ENCODE measurements at places on chromosomes 5 and 9.

- no peak for DNase-seq
These were observed 28.5 kb downstream of the NFX1 start for GRCh38 chr9:33318781-33319180.

DNA sequence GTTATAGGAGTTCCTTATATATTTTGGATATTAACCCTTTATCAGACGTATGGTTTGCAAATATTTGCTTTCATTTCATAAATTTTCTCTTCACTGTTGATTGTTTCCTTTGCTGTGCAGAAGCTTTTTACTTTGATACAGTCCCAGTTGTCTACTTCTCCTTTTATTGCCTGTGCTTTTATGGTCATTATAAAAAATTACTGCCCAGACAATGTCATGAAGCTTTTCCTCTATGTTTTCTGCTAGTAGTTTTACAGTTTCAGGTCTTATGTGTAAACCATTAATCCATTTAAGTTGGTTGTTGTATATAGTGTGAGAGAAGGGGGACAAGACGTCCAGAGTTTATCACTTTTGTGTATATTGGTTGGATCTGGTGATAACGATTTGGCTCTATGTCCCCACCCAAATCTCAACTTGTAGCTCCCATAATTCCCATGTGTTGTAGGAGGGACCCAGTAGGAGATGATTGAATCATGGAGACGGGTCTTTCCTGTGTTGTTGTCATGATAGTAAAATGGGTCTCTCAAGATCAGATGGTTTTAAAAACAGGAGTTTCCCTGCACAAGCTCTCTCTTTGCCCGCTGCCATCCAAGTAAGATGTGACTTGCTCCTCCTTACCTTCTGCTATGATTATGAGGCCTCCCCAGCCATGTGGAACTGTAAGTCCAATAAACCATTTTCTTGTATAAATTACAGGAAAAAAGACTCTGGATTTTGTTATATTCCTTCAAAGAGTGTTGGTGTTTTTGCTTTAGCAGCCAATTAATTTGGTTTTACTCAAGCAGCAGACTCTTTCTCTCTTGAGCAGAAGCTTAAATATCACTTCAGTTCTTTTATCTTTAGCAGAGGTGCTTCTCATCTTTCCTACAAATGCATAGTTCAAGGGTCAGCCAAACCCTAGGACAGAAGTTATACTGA is 13.7 kb downstream of the F2R start:
- no peak for DNase-seq

DNA sequence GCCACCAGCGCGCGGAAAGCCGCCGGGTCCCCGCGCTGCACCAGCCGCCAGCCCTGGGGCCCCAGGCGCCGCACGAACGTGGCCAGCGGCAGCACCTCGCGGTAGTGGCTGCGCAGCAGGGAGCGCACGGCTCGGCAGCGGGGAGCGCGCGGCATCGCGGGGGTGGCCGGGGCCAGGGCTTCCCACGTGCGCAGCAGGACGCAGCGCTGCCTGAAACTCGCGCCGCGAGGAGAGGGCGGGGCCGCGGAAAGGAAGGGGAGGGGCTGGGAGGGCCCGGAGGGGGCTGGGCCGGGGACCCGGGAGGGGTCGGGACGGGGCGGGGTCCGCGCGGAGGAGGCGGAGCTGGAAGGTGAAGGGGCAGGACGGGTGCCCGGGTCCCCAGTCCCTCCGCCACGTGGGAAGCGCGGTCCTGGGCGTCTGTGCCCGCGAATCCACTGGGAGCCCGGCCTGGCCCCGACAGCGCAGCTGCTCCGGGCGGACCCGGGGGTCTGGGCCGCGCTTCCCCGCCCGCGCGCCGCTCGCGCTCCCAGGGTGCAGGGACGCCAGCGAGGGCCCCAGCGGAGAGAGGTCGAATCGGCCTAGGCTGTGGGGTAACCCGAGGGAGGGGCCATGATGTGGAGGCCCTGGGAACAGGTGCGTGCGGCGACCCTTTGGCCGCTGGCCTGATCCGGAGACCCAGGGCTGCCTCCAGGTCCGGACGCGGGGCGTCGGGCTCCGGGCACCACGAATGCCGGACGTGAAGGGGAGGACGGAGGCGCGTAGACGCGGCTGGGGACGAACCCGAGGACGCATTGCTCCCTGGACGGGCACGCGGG is at the start of gene TERT:
TERT (minus strand) TSS at position 234 of the 815 bp plus-strand sequence; CDS start at position 155, 79 bp downstream.
- peak; percentile 54 for DNase-seq

- no peak for DNase-seq
These were observed 115.5 kb downstream of the COL23A1 start for GRCh38 chr5:178474562-178475184.

DNA sequence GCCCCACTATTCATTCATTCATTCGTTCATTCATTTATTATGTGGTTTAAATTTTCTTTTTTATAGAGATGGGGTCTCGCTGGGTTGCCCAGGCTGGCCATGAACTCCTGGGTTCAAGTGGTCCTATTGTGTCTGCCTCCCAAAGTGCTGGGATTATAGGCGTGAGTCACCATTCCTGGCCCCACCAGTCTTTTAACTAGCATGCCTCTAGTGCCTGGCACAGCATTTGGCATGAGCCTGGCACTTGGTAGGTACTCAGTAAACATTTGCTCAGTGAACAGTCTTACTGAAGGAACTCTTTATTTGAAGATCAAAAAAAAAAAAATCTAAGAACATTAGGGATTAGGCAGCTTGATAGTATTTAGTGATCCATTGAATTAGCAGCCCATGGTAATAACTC is 98.1 kb downstream of the KDM4C start:
- DNase-seq: no peak

DNA sequence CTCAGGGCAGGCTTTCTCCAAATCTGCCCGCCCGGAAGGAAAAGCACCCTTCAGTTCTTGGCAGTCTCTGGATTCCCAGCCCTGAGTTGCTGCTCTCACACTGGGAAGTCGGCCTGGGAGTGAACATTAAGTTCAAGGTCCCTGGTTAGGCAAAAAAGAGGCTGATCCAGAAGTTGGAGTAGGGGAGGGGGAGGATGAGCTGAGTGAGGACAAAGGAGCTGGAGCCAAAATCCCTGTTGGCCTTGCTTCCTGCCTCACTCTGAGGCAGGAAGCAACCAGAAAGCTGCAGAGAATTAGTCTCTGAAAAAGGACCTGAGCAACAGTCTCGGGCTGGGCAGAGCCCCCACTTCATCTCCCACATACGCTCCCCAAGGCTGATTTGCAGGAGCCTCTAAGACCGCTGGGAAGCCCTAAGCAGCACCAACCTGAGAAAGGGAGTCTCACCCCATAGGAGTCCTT is 15.0 kb upstream of the RPS14 start:
- no peak for DNase-seq

- DNase-seq: no peak
These were observed 1.4 kb downstream of the FAM169A start for GRCh38 chr5:74864823-74865222.
